Adrenal gland (tissue), 19 donors: ENCODE measurements at places on chromosomes 13 and 19. TPM values are rescaled to one million over a fixed set of nuclear protein-coding genes. Genes with fewer than 3 reads are reported as not detected.

Gene ZNF724
- 3.4 TPM for total RNA-seq

Gene ZNF536
- 6.9 TPM for total RNA-seq

Gene OLFM4
- 0.14 TPM for total RNA-seq

Gene CCDC70
- total RNA-seq = not detected

Gene PEPD
- total RNA-seq = 148 TPM

Gene FAM187B
- not detected for total RNA-seq

Gene SIAH3
- 0.21 TPM for total RNA-seq

Gene ZNF813
- total RNA-seq = 3.1 TPM

Gene TUBA3C
- total RNA-seq = not detected

Gene OR7C1
- total RNA-seq = 0.95 TPM

Gene PDE4A
- total RNA-seq = 0.28 TPM

Gene NBEA
- 13.6 TPM for total RNA-seq

Gene SMAD9
- total RNA-seq = 2.5 TPM

Gene ZNF430
- 14.3 TPM for total RNA-seq

Gene SUGT1
- total RNA-seq = 43.4 TPM

Gene RTBDN
- total RNA-seq = 4.4 TPM

Gene EPS8L1
- 1.2 TPM for total RNA-seq

Gene ZNF8
- total RNA-seq = 6.7 TPM

Gene OSCAR
- not detected for total RNA-seq

Gene NLRP5
- not detected for total RNA-seq

Gene LILRA2
- total RNA-seq = 4.6 TPM

Gene PDE4C
- total RNA-seq = 1.6 TPM

Gene KANK3
- 13.0 TPM for total RNA-seq

Gene OPA3
- total RNA-seq = 34.1 TPM

Gene ZIC2
- not detected for total RNA-seq

Gene FPR3
- 20.1 TPM for total RNA-seq

Gene RNF225
- not detected for total RNA-seq

Gene FREM2
- 5.9 TPM for total RNA-seq
